IMR-90 (cell line): ENCODE measurements at places on chromosomes 12 and 14. TPM values are rescaled to one million over a fixed set of nuclear protein-coding genes. Genes with fewer than 3 reads are reported as not detected.
A peak's percentile ranks its signal among the peaks of the same experiment; 100 is the strongest.

The KCNJ8 gene
- polyA plus RNA-seq = 7.2 and 8.0 TPM in 2 replicates

The STAC3 gene
- 0.67 and 0.80 TPM in 2 replicates for polyA plus RNA-seq

The SERPINA3 gene
- polyA plus RNA-seq = 0.33 and 0.48 TPM in 2 replicates

The SLC8A3 gene
- polyA plus RNA-seq = not detected in 2 replicates

The LBHD2 gene
- polyA plus RNA-seq = not detected in 2 replicates

The VWF gene
- 0.09 and 0.10 TPM in 2 replicates for polyA plus RNA-seq

The SDS gene
- not detected in 2 replicates for polyA plus RNA-seq

DNA sequence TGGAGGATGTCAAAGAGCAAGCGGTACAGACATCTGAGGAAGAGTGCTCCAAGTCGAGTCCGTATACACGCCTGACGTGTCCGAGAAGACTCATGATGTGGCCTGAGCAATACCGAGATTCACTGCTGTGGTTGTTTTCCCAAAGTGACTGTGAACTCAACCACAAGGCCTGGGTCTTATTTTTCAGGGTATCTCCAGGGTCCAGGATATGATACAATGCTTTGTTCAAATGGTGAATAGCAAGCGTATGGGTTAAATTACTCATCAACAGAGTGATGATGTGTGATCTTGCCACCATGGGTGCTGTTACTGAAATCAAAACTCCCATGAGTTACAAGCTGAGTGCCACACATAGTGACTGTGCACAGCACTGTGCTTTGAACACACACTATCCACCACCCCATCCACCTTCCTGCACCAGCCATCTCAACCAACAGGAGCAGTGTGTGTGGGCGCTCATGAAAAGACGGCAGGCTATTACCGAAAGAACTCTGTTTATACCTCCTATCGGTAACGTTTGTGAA is 109.6 kb downstream of the BCAT1 start:
- no peak for DNase-seq

DNA sequence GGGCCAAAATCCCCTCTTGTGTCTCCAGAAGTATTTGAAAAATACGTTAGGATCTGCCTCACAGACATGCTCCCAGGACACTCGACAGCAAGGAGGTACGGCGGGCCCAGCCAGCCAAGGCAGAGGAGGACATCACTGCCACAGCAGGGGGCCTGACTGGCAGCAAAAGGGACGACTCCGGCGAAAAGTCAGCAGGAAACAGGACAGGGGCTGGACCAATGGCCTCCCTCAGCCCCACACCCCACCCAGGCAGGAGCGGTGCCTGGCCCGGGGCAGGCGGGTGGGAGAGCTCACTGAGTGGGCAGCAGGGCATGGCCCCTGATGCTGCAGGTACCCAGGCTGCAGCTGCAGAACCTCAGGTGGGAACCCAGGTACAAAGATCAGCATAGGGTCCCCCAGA is 17.8 kb downstream of the BRF1 start:
- no peak for DNase-seq

DNA sequence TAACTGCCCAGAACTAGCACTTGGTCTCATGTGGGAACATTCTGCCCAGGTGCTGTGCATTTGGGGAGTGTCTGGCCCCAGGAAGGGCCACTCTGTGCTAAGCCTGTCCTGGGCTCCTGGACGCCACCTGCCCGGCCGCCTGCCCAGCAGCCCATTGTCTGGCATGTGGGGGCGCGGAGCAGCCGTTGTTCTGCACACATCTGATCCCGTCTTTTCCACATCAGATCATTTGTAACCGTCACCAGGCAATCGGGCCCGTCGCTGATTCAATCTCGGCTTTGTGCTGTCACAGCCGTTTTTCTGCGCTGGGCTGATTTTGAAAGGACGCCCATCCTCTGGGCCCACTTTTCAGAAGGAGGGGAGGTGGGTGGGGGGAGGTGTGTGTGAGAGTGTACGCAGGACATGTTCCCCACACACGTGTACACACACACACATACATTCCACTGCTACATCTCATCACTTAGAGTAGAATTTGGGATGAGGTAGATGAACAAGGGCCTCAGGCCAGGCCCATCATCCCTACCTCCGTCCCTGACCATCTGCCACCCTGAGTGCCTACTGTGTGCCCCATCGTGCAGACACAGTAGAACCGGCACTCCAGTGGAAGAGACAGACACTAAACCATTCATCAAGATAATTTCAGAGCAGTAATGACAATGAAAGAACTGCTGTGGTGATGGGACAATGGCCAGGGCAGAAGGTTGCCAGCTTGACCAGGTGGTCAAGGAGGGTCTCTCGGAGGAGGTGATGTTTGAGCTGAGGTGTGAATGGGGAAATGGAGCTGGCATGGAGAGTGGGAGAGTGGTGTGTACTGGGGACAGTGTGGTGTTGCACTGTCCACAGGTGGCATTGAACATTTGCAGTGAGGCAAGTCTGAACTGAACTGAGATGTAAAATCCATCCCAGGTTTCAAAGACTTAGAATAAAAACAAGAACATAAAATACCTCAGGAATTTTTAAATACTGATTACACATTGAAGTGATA is 19.0 kb downstream of the FAM222A start:
- DNase-seq = no peak

DNA sequence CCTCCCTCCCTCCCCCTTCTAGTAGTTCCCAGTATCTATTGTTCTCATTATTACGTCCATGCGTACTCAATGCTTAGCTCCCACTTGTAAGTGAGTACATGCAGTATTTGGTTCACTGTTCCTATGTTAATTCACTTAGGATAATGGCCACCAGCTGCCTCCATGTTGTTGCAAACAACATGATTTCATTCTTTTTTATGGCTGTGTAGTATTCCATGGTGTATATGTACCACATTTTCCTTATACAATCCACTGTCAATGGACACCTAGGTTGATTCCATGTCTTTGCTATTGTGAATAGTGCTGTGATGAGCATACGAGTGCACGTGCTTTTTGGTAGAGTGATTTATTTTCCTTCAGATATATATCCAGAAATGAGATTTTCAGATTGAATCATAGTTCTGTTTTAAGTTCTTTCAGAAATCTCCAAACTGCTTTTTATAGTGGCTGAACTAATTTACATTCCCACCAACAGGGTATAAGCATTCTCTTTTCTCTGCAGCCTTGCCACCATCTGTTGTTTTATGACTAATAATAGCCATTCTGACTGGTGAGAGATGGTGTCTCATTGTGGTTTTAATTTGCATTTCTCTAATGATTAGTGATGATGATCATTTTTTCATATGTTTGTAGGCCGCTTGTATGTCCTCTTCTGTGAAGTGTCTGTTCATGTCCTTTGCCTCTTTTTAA is 17.9 kb upstream of the CLEC7A start:
- DNase-seq = no peak

DNA sequence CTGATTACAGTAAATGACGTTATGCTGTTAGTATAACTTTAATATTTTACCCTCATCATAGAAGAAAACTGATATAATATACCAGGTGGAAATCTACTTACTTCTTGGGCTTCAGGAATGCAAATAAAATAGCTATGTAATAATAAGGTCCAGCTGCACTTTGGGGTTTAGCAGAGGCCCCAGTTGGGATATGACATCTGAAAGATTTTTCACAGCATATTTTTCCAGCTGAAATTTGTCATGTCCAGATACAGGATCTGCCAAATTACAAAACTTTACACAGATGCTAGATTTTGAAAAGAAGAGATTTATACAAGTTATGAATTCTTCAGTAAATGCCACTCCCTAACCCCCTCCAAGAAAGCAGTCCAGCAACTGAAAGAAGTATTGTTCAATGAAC is 29.2 kb upstream of the DCN start:
- peak; percentile 43 for DNase-seq

GRCh38 chr12:69497308-69498026 is 27.3 kb downstream of the FRS2 start:
- peak; percentile 40 for DNase-seq

- no peak for DNase-seq
These were observed 46.1 kb upstream of the PPP2R5C start for GRCh38 chr14:101715210-101716076.

- no peak for DNase-seq
These were observed 74.1 kb downstream of the CACNA1C start for GRCh38 chr12:2126676-2127406.

DNA sequence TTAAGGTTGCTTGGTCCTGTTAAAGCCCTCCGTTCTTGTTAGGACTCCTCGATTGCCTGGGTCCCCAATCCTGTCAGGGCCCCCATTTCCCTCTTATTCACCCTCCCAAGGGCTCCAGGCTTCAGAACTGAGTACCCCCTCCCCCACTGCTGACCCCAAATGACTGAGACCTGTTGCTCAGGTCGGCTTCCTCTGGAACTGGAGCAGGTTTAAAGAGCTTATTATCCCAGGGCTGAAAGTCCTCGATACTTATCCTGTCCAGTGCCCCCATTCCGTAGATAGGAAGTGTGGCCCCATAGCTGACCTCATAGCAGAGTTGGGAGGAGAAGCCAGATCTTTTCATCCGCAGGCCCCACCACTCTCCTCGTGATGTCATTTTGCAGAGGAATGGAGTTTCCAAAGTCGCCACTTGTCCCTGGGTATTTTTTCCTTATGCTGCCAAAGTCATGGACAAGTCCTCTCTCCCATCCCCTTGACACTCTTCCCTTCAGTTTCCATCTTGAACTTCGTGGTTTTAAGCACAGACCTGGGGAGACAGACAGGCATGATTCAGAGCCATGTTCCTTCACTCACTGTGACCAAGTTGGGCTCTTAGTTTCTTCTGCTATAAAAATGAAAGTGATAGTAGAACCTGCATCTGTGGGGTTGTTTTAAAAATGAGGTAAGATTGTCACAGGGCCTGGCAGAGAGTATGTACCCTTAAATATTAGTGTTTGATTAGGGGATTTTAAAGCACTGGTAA is 1.2 kb downstream of the USP30 start:
- no peak for DNase-seq

DNA sequence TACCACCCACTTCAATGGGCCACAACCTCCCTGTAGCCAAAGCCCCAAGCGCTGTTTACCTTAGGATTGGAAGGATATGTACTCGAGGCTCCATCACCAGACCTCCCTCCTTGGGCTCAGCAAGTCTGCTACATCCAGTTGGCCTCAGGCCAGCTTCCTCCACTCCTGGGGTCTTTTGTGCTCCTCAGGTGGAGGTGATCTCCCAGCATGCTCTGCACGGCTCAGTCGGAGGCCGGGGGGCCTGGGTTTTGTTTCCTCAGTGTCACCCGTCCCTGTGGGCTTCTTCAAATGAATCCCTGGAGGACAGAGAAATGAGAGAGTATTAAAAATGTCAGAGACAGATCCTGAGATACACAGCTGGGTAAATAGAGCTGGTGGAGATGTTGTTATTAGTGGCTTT is 723.1 kb upstream of the TBX3 start:
- DNase-seq = no peak

- DNase-seq = no peak
These were observed 15.5 kb upstream of the PARP11 start for GRCh38 chr12:3888659-3889058.
